Neuronal stem cell (in vitro differentiated cells): ENCODE measurements at places on chromosomes 12 and 14.

DNA sequence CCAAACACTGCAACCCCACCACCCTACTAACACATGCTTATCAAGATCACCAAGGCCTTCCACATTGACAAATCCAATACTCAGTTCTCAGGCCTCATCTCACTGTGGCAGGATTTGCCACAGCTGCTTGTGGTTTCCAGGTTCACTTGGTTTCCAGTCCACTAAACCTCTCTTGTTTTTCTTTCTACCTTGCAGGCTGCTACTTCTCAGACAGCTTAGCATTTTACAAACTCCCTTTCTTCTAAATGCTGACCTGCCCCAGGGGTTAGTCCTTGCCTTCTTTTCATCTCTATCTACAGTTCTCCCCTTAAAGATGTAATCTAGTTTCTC, 84.1 kb downstream of the BCAT1 start:
- peaks cover 7% of the 10 kb centered on the region for H3K4me1 ChIP-seq
- H3K36me3 ChIP-seq: peaks cover 84% of the 10 kb centered on the region
- peak overlapping the region; percentile 19 for H3K27ac ChIP-seq

DNA sequence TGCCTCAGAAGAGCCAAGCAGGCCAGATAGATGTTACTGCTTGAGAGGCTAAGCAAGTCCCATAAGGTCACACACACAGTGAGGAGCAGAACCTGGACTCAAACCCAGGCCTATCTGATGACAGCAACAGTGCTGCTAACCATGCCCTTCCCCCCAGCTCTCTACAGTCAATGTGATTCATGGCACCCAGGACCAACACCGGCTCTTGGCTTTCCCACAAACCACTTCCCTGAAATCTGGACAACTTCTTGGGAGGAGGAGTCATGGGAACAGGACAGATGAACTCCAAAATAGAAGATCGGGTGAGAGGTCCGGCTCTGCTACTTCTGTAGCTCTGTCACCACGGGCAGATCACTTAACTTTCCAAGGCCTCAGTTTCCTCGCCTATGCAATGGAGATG, 716 bp upstream of the PTGDR start:
- H3K4me1 ChIP-seq: no peaks in the 10 kb centered on the region
- peaks cover 73% of the 10 kb centered on the region for H3K27me3 ChIP-seq
- H3K27ac ChIP-seq: no peak overlapping the region

- no peaks in the 10 kb centered on the region for H3K36me3 ChIP-seq
- H3K4me1 ChIP-seq: no peaks in the 10 kb centered on the region
- H3K27ac ChIP-seq: no peak overlapping the region
- no peak for DNase-seq
- H3K27me3 ChIP-seq: no peaks in the 10 kb centered on the region
- H3K4me3 ChIP-seq: no peak overlapping the region
Observed at GRCh38 chr12:103247531-103247930, 248.2 kb downstream of the C12orf42 start.

- no peak for DNase-seq
- H3K27me3 ChIP-seq: no peaks in the 10 kb centered on the region
- peaks cover 4% of the 10 kb centered on the region for H3K4me1 ChIP-seq
- no peak overlapping the region for H3K27ac ChIP-seq
- H3K36me3 ChIP-seq: no peaks in the 10 kb centered on the region
Observed at GRCh38 chr12:45246236-45246635, 30.3 kb downstream of the ANO6 start.

- H3K27ac ChIP-seq: no peak overlapping the region
- H3K4me3 ChIP-seq: no peak overlapping the region
- H3K27me3 ChIP-seq: no peaks in the 10 kb centered on the region
Observed at GRCh38 chr14:75697386-75697785, 36.3 kb downstream of the TTLL5 start.

GRCh38 chr14:92969871-92970270, 46.9 kb downstream of the CHGA start:
- H3K4me3 ChIP-seq: no peak overlapping the region
- H3K27me3 ChIP-seq: no peaks in the 10 kb centered on the region
- no peaks in the 10 kb centered on the region for H3K4me1 ChIP-seq

GRCh38 chr12:56487448-56488040, 417 bp downstream of the GLS2 start:
- no peaks in the 10 kb centered on the region for H3K36me3 ChIP-seq
- peaks cover 8% of the 10 kb centered on the region for H3K4me1 ChIP-seq
- H3K27ac ChIP-seq: no peak overlapping the region
- H3K4me3 ChIP-seq: no peak overlapping the region
- DNase-seq: no peak

- H3K27ac ChIP-seq: no peak overlapping the region
- no peak for DNase-seq
- peaks cover 3% of the 10 kb centered on the region for H3K4me1 ChIP-seq
- H3K27me3 ChIP-seq: peaks cover 3% of the 10 kb centered on the region
Observed at GRCh38 chr14:24088095-24088494, 6.0 kb upstream of the PCK2 start.

DNA sequence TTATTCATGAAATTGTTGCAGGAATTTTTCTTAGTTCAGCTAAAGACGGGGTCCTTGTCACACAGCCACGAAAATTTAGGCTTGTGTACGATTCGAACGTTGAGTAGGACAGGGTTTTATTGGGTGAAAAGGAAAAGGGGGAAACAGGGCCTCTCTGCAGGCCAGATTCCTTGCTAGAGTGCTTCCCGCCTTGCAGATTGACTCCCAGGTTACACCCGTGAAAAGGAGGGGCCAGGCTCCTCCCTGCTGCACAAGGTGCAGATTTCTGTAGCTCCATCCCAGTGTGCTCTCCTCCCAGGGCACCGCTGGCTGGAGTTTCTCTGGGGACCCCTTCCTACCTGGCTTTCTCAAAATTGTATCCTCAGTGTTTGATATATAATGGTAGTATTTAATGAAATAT, 221.5 kb downstream of the ERC1 start:
- no peak overlapping the region for H3K4me3 ChIP-seq
- H3K27me3 ChIP-seq: no peaks in the 10 kb centered on the region
- no peaks in the 10 kb centered on the region for H3K36me3 ChIP-seq
- DNase-seq: no peak
- no peak overlapping the region for H3K27ac ChIP-seq
- peaks cover 11% of the 10 kb centered on the region for H3K4me1 ChIP-seq

DNA sequence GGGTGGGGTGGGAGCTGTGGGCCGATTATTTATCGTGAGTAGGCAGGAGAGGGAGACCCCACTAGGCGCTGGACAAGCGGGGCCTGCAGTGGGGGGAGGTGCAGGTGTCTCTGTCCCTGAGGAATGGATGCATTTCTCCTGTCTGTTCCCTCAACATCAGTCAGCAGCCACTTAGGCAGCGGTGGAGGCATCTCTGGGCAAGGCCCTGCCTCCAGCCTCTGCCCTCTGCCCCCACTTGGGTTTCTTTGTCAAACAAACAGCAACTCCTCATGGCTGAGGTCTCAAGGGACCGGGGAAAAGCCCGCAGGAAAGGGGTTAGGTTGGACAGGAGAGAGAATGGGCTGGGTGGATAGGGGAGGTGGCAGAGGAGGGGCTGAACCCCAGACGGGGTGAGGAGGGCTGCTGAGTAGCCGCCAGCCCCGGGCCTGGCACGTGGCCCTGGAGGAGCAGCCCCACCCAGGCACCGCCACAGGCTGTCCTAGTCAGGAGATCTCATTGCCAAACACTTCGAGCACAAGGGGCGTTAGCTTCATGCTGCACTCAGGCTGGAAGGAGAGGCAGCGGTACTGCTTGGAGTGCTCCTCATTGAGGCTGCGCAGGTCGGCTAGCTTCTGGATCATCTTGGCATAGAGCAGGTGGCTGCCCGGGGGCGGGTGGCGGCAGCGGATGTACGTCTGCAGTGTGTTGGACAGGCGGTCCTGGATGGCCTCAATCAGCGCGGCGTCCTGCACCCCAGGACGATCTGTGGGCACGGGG, 24.7 kb upstream of the HDAC7 start:
- H3K4me3 ChIP-seq: no peak overlapping the region
- H3K27ac ChIP-seq: no peak overlapping the region
- DNase-seq: no peak
- peaks cover 2% of the 10 kb centered on the region for H3K27me3 ChIP-seq
- H3K36me3 ChIP-seq: no peaks in the 10 kb centered on the region

DNA sequence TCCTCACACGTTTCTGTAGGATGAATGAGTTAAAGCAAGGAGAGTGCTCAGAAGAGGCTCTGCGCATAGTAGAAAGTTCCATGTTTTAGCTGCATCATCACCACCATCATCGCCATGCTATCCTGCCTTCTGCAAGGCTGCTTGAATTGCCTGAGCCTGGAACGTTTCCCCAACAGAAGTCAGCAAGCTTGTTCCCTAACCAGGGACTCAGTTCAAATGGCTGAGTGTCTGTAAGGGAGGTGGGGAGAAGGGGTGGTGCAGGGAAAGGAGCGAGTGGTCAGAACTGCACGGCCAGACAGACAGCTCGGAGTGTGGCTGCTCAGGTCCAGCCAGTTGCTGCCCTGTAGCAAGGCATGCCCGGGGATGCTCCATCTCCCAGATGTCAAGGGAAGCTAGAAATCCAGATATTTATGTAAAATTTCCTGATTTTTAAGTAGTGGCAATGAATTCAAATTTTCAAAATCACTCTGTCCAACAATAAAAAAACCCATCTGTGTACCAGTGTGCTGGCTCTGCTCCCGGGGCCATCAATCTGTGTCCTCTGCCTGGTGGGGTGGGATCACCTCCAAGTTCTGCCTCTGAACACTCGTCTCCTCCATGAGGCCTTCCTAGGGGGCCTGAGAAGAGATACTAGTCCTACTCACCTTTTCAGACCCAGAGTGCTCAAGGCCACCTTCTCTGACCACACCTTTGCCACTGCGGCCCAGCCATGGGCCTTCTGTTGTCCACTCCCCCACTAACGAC, 162.7 kb downstream of the FOXN3 start:
- no peaks in the 10 kb centered on the region for H3K27me3 ChIP-seq
- H3K4me1 ChIP-seq: no peaks in the 10 kb centered on the region
- no peak overlapping the region for H3K27ac ChIP-seq

GRCh38 chr14:90750701-90751100, 65.5 kb downstream of the TTC7B start:
- H3K27me3 ChIP-seq: no peaks in the 10 kb centered on the region
- no peak overlapping the region for H3K4me3 ChIP-seq
- H3K27ac ChIP-seq: no peak overlapping the region
- H3K4me1 ChIP-seq: no peaks in the 10 kb centered on the region
- DNase-seq: no peak

DNA sequence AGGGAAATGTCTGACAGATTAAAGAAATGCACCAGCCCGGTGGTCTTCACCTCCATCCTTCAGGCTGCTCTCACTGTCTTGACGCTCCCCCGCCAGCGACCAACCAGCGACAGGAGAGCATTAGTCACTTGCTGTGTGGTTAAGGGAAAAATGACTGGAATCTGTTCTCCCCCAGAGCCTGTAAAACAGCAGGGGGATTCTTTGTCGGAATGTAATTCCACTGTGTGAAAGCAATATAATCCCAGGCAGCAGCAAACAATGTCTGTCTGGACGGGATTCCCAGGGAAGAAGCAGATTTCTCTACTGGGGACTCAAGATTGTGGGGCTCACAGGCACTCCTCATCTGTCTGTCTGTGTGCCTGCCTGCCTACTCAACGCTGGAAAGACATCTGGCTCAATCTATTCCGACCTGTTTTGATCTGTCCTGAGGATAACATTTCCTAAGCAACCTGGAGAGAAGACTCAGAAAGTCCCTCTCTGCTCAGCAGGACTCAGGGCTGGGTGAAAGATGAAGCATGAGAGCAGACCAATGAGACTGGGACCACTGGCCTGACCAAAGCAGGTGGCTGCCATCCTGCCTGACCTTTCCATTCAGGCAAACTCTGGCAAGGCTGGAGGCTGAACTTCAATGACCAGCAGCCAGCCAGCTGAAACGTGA, 54.6 kb downstream of the NUAK1 start:
- peaks cover 56% of the 10 kb centered on the region for H3K4me1 ChIP-seq
- peak overlapping the region; percentile 48 for H3K27ac ChIP-seq
- DNase-seq: peak; percentile 81
- H3K36me3 ChIP-seq: peaks cover 7% of the 10 kb centered on the region
- H3K4me3 ChIP-seq: no peak overlapping the region

GRCh38 chr12:87870061-87870460, 159.1 kb downstream of the C12orf50 start:
- no peak overlapping the region for H3K27ac ChIP-seq
- H3K4me3 ChIP-seq: no peak overlapping the region
- H3K27me3 ChIP-seq: no peaks in the 10 kb centered on the region
- H3K4me1 ChIP-seq: peaks cover 3% of the 10 kb centered on the region

- H3K4me3 ChIP-seq: no peak overlapping the region
- H3K27me3 ChIP-seq: peaks cover 1% of the 10 kb centered on the region
- H3K4me1 ChIP-seq: no peaks in the 10 kb centered on the region
- DNase-seq: no peak
- no peak overlapping the region for H3K27ac ChIP-seq
- H3K36me3 ChIP-seq: no peaks in the 10 kb centered on the region
Observed at GRCh38 chr14:20723488-20723887, 22.2 kb upstream of the EDDM3A start.

DNA sequence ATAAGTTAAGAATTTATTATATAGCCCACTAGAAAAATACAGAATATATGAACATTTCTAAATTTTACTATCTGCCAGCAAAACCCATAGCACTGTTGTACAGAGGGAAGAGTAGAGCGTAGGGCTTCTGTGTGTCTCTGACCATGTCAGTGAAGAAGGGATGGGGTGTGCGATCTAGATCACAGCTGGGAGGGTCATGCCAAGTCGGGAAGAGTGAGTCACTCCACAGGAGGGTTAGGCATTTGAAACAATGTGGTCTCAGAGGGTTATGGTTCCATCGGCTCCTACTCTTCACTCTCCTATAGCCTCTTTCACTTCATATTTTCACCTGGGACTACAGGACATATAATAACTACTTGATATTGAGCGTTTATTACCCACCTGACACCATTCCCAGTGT, 185.1 kb upstream of the DDHD1 start:
- H3K27me3 ChIP-seq: no peaks in the 10 kb centered on the region
- no peak for DNase-seq
- H3K27ac ChIP-seq: no peak overlapping the region

DNA sequence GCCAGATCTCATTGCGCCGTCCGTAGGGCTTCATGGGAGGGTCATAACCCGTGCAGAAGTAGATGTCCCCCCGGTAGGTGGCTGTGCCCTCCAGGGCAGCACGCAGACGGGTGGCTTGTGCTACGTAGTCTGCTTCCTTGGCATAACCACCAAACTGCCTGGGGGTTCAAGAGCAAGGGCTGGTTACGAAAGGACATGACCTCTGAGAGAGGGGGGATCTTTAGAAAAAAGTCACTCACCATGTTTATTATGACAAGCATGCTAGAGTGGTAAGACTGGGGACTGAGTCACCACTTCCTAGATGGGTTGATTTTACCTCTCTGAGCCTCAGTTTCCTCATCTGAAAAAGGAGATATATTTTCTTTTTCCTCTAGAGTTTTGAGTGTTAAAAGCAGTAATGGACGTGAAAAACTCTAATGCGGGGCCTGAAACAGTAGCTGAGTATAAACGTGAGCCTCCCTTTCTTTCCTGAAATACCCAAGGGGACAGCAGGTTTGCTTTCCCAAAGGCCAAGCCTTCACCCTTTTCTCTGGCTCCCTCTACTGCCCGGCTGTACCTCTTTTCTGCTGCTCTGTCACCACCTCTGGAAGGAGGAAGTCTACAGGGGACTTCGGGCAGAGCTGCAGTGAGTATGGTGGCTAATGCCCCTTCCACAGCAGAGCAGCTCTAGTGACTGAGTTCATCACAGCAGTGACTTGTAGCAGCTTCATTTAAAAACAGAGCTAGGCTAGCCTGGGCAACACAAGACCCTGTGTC, 23.5 kb upstream of the GPRC5D start:
- peaks cover 40% of the 10 kb centered on the region for H3K36me3 ChIP-seq
- no peak for DNase-seq
